ENCODE measurements at places on chromosomes 6 and 20.
A peak's percentile ranks its signal among the peaks of the same experiment; 100 is the strongest.

DNA sequence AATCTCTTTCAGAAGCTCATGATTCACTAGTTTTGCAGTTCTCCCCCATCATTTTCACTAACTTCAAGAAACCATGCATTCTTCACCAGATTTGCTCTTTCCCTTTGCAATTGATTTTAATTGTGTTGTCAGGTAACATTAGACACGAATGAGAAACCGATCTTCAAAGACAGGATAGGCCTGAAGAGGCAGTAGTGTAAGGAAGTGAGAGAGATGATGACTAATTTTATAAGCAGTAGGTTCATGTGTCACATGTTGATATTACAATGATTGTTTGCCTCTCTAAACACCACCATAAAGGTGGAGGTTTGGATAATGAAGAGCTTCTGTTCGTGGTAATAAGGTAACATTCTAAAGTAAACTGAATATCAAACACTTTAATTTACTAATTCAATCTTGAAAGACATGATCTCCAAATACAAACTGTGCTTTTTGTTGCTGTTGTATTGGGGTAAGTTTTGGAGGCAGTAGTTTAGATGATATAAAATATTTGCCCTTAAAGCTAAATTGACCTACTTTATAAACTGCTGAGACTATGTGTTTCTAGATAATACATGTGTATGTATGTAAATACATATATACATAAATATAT is 207.2 kb downstream of the PHACTR1 start:
- DNase-seq = no peak

GRCh38 chr6:110404607-110405006 is 10.8 kb downstream of the DDO start:
- no peak for DNase-seq

- DNase-seq = peak; percentile 53
Observed at GRCh38 chr6:12113190-12113577, 101.1 kb downstream of the HIVEP1 start.

DNA sequence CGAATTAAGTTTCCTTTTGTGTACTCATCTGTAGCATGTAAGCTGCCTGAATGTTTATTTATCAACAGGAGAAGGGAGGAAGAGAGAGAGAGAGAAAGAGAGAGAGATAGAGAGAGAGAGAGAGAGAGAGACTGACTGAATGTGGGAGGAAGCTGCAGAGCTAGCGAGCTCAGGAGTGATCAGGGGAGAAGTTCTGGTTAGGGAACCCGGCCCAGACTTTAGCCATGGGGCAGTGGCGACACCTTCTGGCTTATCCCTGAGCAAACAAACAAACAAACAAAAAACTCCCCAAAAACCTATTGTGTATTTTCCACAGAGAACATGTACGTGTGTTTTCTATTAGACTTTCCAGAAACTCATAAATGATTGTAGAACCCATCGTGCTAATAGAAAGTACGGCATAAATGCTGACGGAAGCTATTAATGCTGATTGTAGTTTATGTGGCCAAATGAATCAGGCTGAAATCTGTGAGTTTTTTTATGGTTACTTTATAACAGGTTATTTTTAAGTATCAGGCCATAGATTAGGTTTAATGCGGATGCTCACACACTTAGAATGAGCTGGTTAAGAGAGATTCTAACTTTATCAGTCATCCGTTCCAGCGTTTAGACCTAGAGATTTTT is 92.8 kb downstream of the CLIC5 start:
- DNase-seq = peak; percentile 63
